ENCODE measurements at places on chromosomes 4 and X.

- no peak for DNase-seq
Measured at GRCh38 chr4:157447195-157447594, 226.7 kb downstream of the GRIA2 start.

- peak; percentile 46 for DNase-seq
Measured at GRCh38 chr4:119683518-119683917, 54.9 kb upstream of the PDE5A start.

- DNase-seq = no peak
Measured at GRCh38 chr4:23889814-23890341, at the start of gene PPARGC1A. Gene PPARGC1A (minus strand): TSS chr4:23890047. CDS start chr4:23889957, 90 bp downstream.

DNA sequence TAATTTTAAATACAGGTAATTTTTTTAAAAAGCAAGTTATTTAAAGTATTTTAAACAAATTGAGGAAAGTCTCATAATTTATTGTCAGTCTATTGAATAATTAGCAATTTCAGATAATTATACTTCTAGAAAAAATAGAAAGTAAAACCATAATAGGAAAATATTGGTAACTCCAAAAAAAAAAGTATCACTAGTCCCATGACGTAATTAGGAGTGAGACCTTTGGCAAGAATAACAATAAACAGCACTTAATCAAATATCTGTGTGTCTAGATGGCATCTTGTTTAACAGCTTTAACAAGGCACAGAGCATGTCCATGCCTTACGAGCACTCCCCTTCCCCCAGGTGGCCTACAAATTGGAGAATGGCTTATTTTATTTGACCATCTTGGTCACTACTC lies 1683.6 kb upstream of the AGA start:
- DNase-seq = no peak

- DNase-seq = no peak
Measured at GRCh38 chr4:81648576-81649275, 177.0 kb upstream of the RASGEF1B start.

- no peak for DNase-seq
Measured at GRCh38 chrX:99078301-99078700, 1331.8 kb downstream of the PCDH19 start.

DNA sequence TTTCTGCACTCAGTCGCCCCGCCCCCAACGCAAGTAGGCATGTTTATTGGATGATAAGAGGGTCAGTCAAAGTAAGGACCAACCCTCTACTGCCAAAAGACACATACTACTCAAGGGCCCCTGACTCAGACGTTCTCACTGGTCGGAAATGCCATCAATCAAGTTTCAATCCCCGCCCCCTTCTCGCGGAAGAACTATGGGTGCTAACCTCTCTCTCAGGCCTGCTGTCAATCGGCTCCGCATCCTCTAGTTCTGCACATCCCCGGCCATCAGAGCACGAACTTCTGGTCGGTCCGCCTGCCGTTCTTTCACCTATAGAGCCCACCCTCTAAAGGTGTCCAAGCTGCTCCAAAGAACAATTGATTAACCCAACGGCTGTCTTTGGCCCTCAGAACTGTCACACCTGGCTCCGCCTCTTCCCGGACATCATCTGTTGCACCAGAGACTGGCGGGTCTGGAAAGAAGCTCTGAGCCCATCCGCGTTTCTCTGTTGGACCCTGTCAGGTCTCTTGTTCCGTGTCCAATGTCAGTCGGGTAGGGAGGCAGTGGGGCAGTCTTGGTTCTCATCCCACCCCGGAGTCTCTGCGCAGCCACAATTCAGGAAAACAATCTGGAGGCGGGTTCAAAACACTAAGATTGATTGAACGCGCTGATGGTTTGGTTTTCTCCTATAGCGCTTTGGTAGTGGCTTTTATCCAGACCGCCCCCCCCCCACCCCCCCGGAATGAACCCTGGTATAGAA lies 15.2 kb downstream of the NDUFB11 start:
- peak; percentile 87 for DNase-seq

- DNase-seq = no peak
Measured at GRCh38 chr4:71189471-71189870, 149.3 kb upstream of the SLC4A4 start.

- no peak for DNase-seq
Measured at GRCh38 chr4:112726041-112726440, 89.1 kb downstream of the LARP7 start.

DNA sequence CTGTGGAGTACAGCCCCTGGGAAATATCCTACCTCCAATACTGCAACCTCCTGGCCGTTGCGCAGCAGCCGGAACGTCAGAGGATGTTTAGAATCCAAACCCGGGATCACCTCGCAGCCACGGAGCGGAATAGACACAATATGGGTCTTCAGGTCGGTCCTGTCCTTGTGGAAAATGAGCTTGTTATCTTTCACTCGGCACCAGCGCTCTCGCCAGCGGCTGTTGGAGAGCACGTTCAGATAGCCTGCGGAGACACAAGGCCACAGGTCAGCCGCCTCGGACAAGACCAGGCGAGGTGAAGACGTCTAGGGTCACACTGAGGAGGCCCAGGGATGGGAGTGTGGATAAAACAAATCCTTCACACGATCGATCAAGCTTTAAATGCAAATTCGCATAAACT lies 139.3 kb downstream of the AFAP1 start:
- DNase-seq = no peak

DNA sequence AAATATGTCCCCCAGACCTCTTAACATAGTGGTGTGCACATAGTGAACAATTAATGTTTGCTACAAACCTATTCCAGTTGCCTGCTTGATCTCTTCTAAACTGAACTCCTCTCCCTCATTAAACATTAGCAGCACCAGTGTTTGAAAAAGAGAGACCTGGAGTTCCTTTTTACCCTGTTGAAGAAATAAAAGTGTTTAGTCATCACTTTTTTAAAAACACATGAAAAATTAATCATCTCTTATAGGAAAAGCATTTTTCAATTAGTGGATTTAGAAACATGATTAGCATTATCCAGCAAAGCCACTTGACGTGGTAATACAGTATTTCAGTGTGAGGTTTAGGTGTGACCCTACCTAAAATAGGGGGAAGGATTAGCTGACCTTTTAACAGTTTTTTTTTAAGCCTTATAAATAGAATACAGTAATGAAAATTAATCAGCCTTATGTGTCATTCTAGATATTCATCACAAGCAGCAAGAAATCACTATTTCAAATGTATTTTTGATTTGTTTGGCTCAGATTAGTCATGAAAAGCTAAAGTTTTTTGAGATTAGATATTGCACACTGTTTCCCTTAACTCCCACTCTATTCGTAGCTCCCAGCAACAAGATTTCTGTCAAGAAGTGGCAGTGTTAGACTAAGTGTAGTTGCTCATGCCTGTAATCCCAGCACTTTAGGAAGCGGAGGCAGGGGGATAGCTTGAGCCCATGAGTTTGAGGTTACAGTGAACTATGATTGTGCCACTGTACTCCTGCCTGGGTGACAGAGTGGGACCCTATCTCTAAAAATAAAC lies 26.2 kb downstream of the CUL4B start:
- DNase-seq = no peak

- no peak for DNase-seq
Measured at GRCh38 chrX:50877310-50877709, 33.2 kb upstream of the BMP15 start.
